Stimulated activated CD4-positive, alpha-beta T cell treated with anti-CD3 and anti-CD28 coated beads, Interleukin-15, amount 100 ng/mL, for 1 hour (primary cell): ENCODE measurements at places on chromosomes 12 and 14.

- DNase-seq: no peak
Measured at GRCh38 chr12:114673169-114673833, 10.7 kb downstream of the TBX3 start.

GRCh38 chr14:41718477-41719166 lies 111.9 kb downstream of the LRFN5 start:
- DNase-seq: no peak

GRCh38 chr12:94677778-94678177 lies 27.4 kb upstream of the TMCC3 start:
- DNase-seq: no peak

DNA sequence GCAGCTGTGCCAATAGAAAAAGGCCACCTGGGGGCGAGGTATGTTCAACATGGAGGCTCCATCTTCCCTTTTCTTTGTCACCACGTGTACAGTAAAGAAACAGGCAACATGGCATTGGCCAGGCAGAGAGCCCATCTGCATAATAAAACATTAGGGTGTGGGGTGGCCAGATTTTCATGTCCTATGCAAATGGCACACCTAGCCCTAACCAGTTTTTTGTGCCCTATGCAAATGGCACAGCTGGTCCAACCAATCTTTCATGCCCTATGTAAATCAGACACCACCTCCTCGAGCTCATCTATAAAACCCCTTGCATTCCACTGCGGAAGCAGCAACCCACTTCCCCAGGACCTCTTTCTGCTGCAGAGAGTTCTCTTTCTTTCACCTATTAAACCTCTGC lies 149.1 kb upstream of the RGS6 start:
- no peak for DNase-seq

GRCh38 chr14:104515811-104516780 lies 63.5 kb upstream of the C14orf180 start:
- no peak for DNase-seq

DNA sequence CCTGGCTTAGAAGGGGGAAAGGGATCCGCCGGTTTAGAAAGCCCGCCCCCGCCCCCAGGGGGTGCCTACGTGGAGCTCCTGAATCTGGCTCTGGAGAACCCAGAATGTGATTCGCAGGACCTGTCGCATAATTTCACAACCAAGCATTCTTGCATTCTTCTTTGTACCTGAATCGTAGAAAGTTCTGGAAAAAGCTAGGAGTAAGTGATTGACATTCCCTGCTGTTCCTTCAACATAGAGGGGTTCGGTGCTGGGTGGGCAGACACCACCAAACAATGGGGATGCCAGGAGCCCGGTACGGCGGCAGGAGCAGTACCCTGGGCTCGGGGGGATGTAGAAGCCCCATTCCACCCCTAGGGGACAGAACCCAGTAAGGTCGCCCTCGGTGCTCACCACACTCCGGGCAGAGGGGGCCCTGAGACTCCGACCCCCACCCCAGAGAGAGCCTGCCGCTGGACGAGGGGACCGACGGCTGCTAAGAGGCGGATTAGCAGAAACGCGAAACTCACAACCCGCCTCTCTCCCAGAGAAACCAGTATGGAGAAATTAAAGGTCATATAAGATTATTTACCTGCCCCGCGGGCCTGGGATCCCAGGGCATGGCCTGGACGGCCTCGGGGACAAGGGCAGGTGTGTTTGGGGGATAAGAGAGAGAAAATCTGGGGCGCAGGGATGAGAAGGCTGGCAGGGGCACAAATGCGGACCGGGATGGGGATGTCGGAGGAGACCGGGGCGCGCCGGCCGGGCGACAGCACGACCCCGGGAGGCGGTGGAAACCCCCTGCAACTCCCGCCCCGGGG lies 520 bp downstream of the CSRP2 start:
- DNase-seq: no peak

- DNase-seq: no peak
Measured at GRCh38 chr12:111337371-111337770, 31.5 kb downstream of the PHETA1 start.

DNA sequence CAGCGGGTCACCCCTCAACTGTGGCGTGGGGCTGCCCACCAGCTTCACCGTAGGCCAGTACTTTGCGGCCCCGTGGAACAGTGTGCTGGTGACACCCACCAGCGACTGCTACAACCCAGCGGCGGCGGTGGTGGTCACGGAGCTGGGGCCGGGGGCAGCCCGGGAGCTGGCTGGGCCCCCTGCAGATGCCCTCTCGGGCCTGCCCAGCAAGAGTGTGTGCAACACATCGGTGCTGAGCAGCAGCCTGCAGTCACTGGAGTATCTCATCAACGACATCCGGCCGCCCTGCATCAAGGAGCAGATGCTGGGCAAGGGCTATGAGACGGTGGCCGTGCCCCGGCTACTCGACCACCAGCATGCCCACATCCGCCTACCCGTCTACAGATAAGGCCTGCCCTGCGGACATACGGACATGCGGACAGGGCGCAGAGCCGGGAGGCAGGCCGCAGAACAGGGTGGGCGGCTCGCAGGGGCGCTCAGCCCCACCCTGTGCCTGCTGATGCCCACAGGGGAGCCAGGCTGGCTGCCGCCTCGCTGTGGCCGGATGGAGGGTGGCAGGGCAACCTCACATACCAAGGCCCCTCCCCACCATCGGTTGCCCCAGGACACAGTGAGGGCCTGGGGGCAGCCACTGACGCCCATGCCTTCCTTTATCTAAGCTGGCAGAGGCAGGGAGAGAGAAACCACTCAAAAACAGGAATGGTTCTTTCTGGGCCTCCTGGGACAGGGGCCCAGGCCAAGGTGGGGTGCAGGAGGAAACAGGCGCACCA lies 55.5 kb downstream of the FAM222A start:
- no peak for DNase-seq

GRCh38 chr12:21169878-21170472 lies 39.0 kb downstream of the SLCO1B1 start:
- DNase-seq: no peak

GRCh38 chr12:47219243-47219642 lies 139.5 kb upstream of the AMIGO2 start:
- DNase-seq: no peak

GRCh38 chr12:104790296-104791125 lies 167.6 kb downstream of the SLC41A2 start:
- DNase-seq: no peak

DNA sequence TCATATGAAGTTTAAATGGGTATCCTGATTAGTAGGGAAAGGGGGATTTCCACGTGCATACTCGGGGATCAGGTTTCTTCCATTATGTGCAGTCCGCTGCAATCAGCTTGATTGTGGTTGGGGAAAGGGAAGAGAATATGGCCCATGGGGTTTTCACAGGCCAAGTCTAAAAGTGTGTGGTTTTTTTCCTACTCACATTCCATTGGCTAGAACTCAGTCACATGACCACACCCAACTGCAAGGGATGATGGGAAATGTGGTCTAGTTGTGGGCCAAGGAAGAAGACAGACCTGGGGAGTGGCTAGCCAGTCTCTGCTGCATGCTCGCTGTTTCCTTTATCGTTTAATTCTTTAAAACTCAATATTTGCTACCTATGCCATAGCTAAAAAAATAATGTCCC lies 105.1 kb downstream of the PRIMA1 start:
- DNase-seq: no peak

GRCh38 chr12:41663598-41664265 lies 475.6 kb downstream of the PDZRN4 start:
- no peak for DNase-seq

GRCh38 chr12:75207338-75208083 lies 2.1 kb downstream of the KCNC2 start:
- DNase-seq: no peak

GRCh38 chr12:92237762-92238523 lies 92.3 kb upstream of the BTG1 start:
- DNase-seq: no peak
